ENCODE measurements at places on chromosomes 4 and X.
A peak's percentile ranks its signal among the peaks of the same experiment; 100 is the strongest.

- no peak for DNase-seq
Observed at GRCh38 chr4:30903502-30904214, 183.5 kb downstream of the PCDH7 start.

- peak; percentile 84 for DNase-seq
Observed at GRCh38 chrX:1581132-1581531, 10.3 kb upstream of the AKAP17A start.

- no peak for DNase-seq
Observed at GRCh38 chr4:87734084-87734483, 65.3 kb upstream of the IBSP start.

DNA sequence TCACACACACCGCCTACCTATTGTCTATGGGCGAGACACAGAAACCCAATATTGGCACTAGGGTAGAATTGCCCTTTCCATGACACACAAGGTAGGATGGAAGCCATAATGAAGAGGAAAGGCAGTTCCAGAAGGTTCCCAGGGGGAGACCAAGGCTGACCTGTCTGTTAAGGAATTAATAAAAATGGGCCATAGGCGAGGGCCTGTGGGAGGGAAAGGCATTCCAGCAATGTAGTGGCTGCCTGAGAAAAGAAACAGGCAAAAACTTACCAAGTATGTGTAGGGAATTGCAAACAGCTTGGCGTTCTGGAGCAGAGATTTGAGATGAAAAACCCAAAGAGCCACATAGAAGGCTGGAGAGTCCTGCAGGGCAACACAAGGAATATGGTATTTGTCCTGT, 19.1 kb downstream of the MAGED2 start:
- DNase-seq = no peak

DNA sequence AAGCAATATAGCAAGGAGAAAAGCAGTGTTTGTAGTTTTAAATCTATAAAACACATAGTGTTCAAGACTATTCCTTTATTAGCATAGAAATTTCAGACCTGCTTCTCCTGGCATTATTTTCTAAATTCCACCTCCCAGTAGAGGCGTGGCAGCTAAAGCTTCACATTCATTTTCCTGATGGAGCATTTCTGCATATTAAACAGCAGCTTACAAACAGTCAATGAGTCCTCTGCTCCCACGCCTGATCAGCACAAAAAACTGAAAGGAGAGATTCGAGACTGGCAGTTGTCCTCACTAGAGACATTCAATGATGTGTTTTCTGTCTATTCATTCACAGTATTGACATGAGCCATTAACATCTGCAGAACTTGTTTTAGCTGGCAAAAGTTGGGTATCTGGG, 61.4 kb downstream of the SHISA3 start:
- no peak for DNase-seq

- no peak for DNase-seq
Observed at GRCh38 chr4:121939690-121940089, 12.2 kb downstream of the TRPC3 start.
